ENCODE measurements at places on chromosomes 3 and 15.

- DNase-seq = no peak
Measured at GRCh38 chr3:172904711-172905373, 154.3 kb downstream of the ECT2 start.

DNA sequence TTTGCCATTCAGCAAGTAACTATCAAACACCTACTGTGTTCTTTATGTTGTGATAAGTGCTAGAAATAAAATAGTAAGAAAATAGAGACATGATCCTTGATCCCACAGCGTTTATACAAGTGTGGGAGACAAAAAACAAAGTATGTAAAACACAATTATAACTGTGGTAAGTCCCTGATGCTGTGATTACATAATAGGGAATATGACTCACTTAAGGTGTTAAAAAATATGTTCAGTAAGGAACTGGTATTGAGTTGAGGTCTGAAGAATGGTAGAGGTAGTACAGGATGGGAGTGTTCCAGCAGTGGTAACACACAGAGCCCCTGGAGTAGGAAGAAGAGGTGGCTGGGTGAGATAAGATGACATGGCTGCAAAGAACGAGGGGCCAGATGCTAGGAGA, 132.1 kb upstream of the TMC3 start:
- DNase-seq = no peak

DNA sequence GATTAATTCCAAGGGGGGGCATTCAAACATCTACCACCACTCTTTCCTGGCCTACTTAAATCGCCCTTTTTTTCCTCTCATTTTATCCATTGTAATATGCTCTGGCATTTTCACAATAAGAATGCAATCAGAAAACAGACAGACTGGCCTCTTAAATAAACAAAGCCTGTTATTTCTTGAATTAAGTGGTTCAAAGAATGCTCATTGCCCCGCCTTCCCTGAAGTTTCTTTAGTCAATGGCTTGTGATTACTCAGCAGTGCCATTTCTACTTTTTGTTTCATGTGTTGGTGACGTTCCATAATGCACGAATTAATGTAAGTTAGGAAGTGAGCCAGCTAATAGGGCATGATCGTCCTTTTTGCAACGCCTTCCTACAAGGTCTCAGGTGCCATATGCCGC, 68.0 kb downstream of the FBN1 start:
- no peak for DNase-seq

DNA sequence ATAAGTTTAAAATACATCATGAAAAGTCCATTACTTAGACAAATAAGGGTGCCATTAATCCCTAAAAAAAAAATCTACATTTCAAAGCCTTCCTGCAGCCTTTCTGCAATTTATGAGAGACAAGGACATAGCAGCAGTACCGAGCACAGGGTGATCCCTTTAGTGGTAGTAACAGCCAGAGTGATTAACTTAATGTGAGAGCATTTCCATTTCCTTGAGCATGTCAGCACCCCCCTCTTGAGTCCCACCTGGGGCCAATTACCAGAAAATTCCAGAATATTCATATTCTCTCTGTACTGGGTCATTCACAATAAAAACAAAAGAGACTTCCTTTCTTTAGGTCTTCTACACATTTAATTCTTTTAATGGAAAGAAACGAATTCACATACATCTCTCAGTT, 546.9 kb upstream of the CCDC54 start:
- DNase-seq = no peak

- no peak for DNase-seq
Measured at GRCh38 chr3:149528340-149528650, 53.8 kb downstream of the TM4SF4 start.

DNA sequence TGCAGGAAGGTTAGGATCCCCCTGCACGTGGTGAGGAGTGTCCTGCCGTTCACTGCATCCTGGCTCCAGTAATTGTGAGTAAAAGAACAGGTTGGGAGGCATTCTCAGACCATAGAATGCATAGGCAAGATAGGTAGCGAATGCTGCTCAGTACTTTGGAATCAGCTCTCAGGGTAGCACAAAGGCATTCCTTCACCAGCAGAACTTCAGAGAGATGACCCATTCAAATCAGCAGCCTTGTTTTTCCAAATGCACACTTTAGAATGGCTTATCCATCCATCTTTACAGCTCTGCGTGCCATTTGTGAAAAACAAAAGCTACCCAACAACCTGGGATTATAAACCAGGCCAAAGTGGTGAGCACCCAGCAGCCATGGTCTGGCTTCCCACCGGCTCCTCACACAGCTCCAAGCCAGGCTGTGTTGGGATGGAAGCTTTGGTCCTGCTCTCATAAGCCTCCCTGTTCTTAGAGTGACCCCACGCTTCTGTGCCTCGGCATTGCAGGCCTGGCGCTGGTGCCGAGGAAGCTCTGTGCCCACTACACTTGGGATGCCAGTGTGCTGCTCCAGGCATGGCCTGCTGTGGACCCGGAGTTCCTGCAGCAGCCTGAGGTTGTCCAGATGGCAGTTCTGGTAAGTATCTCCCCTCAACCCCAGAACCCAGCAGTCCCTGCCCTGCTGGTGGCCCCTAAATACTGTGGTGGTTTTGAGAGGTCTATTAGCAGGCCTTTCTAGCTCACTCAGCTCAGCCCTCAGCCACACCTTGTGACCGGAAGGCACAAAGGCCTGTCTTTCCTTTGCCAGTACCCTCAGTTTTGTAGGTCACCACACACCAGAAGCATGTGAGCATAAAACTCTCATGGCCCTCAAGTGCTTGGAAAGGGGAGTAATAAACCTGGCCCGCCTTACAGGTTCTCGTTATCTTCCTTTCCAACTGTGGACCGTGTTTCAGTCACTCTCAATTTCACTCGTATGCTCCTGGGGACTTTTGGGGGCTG, 52.9 kb upstream of the LIMD1 start:
- DNase-seq = no peak

- DNase-seq = no peak
Measured at GRCh38 chr15:78629031-78629715, 8.4 kb upstream of the CHRNA3 start.

DNA sequence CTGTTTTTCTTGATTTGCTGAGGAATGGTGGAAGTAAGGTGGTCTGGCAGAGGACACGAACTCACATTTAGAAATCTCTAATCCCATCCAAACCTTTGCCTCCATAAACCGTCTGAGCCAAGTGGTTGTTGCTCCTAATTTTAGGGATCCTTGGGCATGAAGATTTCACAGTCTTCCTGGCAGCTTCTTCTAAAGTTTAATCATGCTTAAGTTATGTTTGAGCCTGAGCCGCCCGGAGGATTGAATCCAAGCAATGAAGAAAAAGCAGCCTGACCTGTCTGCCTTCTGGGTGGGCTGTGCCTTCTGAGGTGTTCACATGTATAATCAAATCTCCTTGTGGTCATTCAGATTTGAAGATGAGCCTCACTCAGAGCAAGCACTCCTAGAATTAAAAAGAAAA, 249.0 kb downstream of the CD47 start:
- no peak for DNase-seq

- DNase-seq = peak; percentile 30
Measured at GRCh38 chr3:37526511-37526910, 335.2 kb upstream of the CTDSPL start.

- DNase-seq = peak; percentile 15
Measured at GRCh38 chr3:45462522-45463265, 74.3 kb downstream of the LARS2 start.

DNA sequence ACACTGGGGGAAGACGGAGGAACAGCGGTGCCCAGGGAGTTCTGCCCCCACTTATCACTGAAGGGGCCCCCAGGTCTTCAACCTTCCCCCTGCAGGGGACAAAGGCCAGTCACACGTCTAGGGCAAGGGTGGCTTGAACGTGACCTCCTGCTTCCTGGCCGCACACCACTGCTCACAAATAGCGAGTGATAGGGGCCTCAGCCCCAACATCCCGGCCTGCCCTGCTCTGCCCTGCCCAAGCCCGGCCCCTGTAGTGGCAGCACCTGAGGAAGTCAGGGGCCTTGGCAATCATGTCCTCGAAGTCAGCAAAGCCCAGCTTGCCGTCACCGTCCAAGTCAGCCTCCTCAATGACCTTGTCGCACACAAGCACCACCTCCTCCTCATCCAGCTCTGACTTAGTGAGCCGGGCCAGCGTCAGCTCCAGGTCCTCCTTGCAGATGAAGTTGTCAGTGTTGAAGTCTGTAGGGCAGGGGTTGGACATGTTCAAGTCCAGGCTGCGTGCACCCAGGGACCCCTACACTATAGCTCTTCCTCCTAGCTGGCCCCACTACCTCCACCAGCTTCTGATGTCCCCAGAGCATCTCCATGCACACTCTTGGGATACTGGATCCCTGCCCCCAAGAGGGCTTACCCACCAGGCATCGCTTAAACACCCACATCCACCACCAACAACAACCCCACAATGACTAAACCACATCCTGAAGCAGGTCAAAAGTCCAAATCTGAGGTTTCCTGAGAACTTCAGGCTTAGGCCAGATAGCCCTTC, 13.3 kb downstream of the SH2D7 start:
- no peak for DNase-seq

GRCh38 chr3:64501298-64501906, 186.4 kb downstream of the ADAMTS9 start:
- DNase-seq = no peak

- no peak for DNase-seq
Measured at GRCh38 chr3:115670911-115671310, 47.6 kb downstream of the GAP43 start.

DNA sequence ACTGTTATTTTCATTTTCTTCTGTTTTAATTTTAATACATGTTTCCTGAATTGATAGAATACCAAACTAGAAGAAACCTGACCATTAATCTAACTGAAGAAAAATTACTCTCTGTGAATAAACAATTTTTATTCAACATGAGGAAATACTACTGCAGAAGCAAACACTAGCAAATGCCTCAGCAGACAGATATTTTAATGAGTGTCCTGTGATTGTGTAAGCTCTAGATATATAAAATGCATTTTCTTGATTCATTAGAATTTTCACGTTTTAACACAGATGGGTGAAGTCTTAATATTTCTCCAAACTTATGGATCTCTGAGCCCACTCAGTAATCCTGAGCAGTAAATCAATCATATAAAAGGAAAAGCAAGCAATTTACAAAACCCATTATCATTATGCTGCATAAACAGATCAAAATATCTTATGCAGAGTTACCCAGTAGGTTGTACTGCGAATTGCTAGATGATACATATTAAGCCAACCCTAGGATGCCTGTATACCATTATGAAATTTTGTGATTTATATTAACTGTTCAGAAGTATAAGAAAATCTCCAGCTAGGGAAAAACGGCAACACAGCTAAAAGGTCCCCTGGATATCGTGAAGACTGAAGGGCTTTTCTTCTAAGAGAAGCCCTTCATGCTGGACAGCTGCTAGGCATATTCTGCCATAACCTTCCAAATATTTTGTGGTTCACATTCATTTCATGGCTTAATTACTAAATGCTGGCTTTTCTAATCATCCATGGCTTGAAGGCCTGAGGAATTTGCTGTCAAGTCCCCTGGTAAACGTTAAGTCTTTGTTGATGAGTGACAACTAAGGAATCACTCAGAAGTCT, 157.7 kb upstream of the TGFBR2 start:
- DNase-seq = peak; percentile 53

DNA sequence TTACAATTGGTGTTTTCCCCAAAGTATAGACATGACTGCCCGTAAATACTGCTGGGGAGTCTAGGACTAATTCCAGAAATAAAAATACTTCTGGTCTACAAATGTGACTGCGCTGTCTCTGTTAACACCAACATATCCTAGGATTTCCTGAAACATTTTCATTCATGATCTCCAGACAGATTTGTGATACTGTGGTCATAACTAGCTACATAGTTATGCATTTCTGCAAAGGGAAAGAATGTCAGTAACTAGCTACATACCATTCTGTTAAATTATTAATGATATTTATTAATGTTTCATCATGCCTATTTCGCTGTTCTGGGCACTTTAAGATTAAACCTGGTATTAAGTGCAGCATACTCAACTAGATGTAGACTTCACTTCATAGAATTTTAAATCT, 33.3 kb downstream of the SETD5 start:
- no peak for DNase-seq

DNA sequence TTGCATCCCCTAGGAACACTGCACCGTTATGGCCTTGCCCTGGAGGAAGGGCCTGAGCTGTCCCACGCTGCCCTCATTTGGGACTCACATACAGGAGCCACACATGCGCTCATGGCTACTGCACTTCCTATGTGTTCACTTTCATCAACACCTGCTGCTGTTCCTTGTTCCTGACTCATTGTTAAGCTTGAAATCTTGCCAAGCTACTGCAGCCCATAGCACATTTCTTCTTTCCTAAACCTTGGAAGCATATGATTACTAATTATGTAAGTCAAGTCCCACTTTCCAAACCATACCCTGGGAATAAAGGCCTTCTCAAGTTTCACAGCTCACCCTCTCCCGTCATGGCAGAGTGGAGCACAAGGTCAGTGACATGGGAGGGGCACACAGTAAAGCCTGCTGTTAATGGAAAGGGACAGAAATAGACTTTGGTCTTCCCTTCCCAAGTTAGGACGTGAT, 307.9 kb downstream of the CLSTN2 start:
- no peak for DNase-seq

DNA sequence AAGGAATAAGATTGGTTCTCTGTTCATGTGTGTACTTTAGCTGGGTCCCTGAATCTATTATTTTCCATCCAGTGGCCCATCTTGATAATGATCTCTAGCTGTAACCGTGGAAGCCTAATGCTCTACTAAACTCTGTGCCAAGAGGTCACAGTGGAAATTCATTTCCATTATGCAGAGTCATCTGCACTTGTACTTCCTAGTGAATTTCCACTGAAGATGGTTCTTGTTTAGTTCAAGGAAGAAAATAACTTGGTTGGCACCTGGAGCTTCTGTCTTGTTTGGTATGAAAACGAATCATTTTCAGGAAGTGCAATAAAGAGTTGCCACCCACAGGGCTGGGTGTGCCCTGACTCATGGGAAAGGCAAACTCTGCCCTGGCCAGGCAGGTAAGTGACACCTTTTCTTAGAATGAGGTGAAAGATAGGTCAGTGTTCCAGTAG, 10.3 kb downstream of the LPP start:
- DNase-seq = no peak

DNA sequence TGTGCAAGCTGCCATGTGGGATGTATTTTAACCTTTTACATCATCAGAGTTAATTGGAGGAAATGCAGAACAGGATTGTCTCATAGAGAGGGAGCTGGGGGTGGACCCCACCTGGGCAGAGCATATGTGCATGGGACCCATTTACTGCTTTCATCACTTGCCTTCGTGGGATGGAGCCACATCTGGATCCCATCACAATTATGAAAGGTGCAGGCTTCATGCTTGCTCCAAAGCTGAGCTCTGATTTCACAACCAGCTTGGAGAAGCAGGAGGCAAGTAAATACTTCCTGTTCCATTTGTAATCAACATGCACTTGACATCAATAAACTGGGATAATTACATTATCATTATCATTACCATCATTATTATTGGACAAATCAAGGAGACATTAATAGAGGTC, 161.9 kb downstream of the ALDH1A2 start:
- DNase-seq = no peak

DNA sequence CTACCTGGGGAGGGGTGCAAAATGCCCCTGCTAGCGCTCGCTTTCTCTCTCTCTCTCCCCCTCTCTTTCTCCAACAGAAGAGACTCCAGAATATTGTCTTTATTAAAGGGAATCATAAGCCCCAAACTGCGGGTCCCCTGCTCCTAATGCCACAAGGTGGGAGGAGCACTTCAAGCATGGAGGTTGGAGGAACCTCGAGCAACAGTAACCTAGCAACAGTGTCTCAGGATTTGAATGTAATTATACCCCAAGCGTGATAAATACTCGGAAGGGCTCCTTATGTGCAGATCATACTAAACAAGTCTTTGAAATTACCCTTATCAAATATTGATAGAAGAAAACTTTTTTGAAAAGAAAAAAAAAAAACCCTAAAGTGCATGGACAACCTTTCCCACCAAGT, 582.2 kb upstream of the PPP2R3A start:
- DNase-seq = no peak

- peak; percentile 33 for DNase-seq
Measured at GRCh38 chr3:143809121-143809621, 39.1 kb downstream of the SLC9A9 start.

Data from AG08395 (cell line).